ENCODE measurements at places on chromosomes 12 and 14. TPM values are rescaled to one million over a fixed set of nuclear protein-coding genes. Genes with fewer than 3 reads are reported as not detected.

Gene CGRRF1
- 9.6 TPM for total RNA-seq

DNA sequence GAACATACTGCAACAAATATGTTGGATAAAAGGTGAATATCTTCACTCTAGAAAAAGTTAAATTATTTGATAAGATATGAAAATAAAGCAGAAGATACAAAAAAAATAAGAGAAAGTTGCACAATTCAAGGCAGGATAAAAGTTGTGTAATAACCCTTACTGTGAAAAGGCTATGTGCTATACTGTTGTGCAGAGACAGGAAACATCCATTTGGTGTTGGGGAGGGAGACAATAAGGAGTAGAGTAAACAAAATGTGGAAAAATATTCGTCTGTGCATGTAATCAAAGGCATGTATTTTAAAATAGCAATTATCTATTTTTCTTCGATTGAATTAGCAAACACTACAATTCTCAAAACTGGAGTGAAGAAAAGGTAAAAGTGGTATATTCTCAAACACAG lies 34.8 kb downstream of the PTHLH start:
- no peak for DNase-seq

GRCh38 chr12:62995097-62995496 lies 60.1 kb upstream of the PPM1H start:
- DNase-seq, result no peak

DNA sequence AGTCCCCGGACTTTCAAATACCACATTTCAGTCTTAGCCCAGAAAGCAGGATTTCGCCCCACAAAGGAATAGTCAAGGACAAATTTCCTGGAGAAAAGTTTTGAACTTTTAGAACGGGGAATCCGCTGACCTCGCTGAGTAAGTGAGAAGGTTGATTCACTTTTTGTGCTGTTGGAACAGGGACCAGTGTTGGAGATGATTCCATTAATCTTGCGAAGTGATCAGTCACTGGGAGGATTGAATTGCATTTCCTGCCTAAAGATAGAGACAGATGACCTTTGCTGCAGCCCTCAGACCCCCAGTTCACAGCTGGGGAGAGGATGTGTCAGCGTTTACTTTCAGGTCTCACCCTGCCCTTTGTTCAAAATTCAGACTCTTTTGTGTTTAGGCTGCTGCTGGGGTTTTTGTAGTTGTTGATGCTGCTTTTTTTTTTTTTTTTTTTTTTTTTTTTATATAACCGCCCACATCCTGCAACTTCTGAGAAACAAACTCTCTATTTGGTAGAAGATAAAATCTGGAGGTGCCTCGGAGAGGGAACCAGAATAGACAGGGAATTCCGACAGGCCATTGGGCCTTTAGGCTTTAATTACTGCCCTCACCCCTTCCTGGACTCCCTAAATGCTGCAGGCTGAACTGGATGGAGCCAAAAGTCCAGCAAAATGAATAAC lies 9.8 kb upstream of the KDM2B start:
- no peak for DNase-seq

GRCh38 chr12:109461846-109462756 lies 15.0 kb downstream of the KCTD10 start:
- peak; percentile 92 for DNase-seq

- DNase-seq, result no peak
Observed at GRCh38 chr14:50532502-50533240, at the start of gene MAP4K5. MAP4K5 (minus strand) TSS chr14:50532569; CDS start chr14:50532049, 520 bp downstream.

DNA sequence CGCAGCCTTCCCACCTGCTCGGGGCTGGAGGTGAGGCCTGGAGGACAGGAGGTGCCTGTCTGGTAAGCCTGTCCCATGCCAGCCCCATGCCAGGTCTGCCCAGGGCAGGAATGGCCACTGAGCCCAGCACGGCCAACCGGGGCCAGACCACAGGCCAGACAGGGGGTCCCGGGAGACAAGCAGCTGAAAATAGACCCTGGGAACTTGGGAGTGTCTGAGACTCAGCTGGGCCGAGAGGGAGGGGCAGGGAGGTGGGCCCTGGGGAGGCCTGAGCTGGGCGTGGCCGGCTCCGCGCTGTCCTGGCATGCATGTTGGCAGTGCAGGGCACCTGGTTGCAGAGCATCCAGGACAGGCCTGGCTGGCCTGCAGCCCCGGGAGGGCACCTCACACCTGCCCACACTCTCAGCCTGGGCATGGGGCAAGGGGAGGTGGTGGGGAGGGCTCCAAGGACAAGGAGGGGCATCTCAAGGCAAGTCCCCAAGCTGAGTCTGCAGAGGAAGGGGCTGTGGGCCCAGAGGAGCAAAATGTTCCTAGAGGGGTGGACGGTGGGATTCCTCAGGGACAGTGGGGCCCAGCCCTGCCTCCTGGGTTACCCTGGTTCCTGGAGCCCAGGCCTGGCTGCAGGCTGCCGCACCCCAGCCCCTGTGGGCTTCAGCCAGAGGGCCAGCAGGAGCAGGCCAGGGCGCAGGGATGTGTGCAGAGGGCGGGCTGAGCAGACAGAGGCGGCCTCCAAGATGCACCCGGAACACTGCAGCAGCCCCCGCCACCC lies 3.2 kb upstream of the CRIP1 start:
- no peak for DNase-seq

DNA sequence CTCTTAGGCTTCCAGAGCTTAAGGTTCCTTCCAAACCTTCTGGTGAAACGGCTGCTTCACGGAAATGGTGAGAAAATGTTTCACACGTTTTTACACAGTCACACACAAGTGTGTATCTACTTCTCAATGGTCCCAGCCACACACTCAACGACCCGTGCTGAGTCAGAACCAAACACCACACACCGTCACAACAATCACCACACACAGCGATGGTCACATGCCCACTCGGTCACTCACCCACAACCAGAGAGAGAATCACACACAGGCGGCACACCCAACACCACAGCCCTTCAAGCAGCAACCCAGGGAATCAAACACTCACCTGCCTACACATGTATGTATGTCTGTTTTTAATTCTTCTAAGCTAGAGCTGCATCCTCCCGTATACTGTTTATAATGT lies 12.6 kb upstream of the PLEKHD1 start:
- no peak for DNase-seq

GRCh38 chr12:116964054-116965050 lies 53.6 kb downstream of the FBXW8 start:
- no peak for DNase-seq
